Neural progenitor cell (in vitro differentiated cells): ENCODE measurements at places on chromosomes 3 and 15.

DNA sequence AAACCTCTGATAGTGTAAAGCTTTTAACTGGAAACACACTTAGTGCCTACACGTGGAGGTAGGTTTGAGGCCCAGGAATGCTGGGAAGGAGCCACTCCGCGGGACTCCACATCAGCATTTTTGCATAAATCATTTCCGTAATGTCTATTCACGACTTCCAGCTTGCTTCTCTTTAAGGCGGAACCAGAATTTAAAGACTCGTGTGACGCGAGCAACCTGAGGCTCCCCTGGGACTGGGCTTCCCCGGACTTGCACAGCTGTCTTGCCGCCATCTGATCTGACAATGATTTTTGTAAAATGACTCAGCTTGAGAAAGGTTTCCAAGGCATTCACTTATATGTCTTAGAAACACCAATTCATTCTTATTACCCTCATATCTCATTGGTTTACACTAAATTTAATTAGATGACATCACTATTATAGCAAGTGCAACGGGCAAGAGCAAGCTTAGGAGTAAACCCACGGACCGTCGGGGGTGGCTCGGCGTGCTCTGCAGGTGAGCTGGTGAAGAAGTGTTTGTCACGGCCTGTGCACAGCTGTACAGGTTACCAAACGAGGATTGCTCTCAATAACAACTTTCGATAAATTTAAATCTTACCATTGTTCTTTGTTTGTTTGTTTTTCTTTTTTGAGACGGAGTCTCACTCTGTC is 95.2 kb downstream of the CHSY1 start:
- DNase-seq = no peak

- no peak for DNase-seq
Observed at GRCh38 chr3:54818486-54818885, 109.4 kb downstream of the LRTM1 start.

DNA sequence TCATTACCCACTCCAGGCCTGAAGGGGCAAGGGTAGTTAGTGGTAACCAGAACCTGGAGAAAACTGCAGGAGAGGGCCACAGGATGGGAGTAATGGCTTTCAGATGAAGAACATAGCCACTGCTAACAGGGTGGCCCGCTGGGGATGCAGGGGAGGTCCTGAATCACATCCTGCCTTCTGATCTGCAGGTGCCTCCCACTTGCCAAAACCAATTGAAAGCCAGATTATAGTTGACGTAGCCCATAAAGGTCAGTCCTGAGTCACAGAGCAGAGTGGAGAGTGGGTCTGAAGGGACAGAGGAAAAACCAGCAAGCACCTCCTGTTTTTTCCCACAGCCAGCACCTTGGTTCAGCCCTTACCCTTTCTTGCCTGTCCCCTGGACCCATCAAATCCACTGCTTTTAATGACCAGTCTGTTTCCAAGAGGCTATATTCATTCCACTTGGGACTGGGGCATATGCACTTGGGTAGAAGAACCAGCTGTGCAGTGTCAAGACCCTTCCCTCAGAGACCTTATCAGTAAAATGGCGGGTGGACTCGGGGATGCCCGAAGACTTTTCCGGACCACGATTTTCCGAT is 646 bp upstream of the SLC35G2 start:
- DNase-seq = peak; percentile 13

GRCh38 chr3:45793482-45794176 is 2.7 kb downstream of the SLC6A20 start:
- DNase-seq = peak; percentile 49

- peak; percentile 79 for DNase-seq
Observed at GRCh38 chr3:112734736-112735350, 93.9 kb upstream of the CCDC80 start.

DNA sequence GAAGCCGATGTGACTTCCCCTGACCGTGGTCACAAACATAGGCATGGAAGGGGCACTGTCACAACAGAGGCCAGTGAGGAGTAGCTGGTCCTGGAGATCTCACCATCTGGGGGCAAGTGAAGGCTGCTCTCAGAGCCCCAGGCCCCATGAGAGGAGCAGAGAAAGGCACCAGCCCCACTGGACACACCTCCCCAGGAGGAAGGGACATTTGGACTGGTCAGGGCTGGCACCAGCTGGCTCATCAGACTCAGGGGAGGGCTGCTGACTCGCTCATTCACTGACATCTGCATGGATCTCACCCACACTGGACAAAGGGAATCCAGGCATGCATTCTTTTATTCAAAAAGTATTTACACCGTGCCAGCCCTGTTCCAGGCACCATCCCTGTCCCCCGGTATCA is 26.8 kb downstream of the ESYT3 start:
- DNase-seq = no peak

GRCh38 chr3:153165261-153165681 is 3.2 kb downstream of the RAP2B start:
- DNase-seq = no peak

- peak; percentile 71 for DNase-seq
Observed at GRCh38 chr3:31533169-31534064, 692 bp downstream of the STT3B start.

GRCh38 chr15:60973637-60974415 is 255.3 kb downstream of the RORA start:
- DNase-seq = peak; percentile 42

DNA sequence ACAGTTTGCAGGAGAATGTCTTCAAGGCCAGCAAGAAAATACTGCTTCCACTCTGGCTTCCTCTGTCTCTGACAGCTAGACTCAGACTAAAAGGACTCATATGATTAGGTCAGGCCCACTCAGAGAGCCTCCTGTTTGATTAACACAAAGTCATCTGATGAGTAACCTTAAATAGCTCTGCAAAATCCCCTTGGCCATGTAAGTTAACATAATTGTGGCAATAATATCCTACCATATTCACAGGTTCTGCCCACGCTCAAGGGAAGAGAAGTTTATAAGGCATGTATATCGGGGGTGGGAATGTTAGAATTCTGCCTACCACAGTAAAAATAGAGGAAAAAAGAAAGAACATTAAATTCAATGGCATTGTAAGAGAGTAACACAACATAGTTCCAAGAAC is 20.6 kb upstream of the HHATL start:
- no peak for DNase-seq

DNA sequence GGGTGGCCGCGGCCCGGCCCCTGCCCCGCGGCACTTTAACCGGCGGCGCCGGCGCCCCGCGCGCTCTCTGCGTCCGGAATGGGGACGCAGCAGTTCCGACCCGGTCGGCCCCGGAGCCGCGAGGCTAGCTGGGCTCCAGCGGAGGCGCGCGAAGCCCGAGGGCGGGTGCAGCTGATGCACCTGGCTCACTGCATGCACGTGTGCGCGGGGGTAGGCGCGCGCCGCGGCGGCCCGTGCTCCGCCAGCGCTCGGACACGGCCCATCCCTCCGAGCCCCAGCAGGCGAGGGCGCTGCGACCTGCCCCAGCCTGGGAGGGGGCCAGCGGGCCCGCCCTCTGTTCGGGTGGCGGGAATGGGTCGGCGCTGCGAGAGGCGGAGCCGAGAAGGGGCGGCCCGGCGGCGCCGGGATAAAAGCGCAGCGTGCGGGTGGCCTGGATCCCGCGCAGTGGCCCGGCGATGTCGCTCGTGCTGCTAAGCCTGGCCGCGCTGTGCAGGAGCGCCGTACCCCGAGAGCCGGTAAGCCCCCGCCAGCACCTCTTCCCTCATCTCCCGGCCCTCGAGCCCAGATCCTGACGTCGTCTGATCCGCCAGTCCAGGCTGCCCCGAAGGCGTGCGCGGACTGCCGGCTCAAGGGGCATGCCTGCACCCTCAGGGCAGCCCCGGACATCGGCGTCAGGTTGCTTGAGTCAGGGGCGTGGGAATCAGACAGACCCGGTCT is at the start of the genes CHDH and IL17RB:
CHDH (minus strand) TSS at position 286 of the 717 bp plus-strand sequence. CDS start 22,411 bp downstream, outside the sequence.
IL17RB (plus strand) TSS at position 435 of the 717 bp plus-strand sequence; CDS start at position 456, 21 bp downstream.
- DNase-seq = peak; percentile 84

DNA sequence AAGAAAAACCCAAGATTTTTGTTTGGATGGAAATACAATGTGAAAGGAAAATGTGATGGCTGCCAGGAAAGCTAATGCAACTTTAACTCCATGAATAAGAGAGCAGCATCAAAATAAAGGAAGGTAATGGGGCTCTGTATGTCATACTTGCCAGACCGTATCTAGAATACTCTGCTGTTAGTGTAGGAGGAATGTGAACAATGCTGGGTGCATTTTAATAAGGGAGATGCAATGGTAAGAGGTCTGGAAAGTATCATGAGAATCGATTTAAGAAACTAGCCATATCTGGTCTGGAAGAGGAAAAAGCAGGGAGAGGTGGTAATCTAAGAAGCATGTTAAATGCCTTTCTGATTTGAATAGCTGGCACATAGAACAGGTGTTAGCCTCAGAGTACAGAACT is 239.6 kb downstream of the GBE1 start:
- no peak for DNase-seq

GRCh38 chr3:31534065-31534425 is 1.3 kb downstream of the STT3B start:
- no peak for DNase-seq

DNA sequence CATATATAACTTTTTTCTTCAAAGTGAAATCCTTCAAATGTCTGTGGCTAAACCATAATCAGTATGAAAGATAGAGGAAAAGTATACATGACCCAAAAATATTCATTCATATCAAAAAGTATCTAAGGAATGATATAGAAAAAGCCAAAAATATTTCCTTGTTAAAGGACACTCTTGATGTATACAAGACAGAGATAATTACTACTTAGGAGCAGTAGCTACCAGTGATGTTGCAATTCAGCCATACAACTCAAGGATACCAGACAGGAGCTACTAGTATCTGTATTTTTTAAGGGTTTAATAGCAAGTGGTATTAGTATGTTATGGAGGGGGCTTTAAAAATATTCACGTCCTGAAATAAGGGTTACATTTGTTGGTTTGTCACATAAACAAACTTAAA is 37.0 kb downstream of the FBXL22 start:
- no peak for DNase-seq

GRCh38 chr3:139198186-139198585 is 145.6 kb upstream of the MRPS22 start:
- DNase-seq = no peak

GRCh38 chr3:156291272-156292123 is 171.1 kb downstream of the KCNAB1 start:
- peak; percentile 76 for DNase-seq

- no peak for DNase-seq
Observed at GRCh38 chr3:29324180-29324651, 43.3 kb downstream of the RBMS3 start.

GRCh38 chr15:26870346-26870745 is 3.5 kb downstream of the GABRA5 start:
- DNase-seq = no peak

DNA sequence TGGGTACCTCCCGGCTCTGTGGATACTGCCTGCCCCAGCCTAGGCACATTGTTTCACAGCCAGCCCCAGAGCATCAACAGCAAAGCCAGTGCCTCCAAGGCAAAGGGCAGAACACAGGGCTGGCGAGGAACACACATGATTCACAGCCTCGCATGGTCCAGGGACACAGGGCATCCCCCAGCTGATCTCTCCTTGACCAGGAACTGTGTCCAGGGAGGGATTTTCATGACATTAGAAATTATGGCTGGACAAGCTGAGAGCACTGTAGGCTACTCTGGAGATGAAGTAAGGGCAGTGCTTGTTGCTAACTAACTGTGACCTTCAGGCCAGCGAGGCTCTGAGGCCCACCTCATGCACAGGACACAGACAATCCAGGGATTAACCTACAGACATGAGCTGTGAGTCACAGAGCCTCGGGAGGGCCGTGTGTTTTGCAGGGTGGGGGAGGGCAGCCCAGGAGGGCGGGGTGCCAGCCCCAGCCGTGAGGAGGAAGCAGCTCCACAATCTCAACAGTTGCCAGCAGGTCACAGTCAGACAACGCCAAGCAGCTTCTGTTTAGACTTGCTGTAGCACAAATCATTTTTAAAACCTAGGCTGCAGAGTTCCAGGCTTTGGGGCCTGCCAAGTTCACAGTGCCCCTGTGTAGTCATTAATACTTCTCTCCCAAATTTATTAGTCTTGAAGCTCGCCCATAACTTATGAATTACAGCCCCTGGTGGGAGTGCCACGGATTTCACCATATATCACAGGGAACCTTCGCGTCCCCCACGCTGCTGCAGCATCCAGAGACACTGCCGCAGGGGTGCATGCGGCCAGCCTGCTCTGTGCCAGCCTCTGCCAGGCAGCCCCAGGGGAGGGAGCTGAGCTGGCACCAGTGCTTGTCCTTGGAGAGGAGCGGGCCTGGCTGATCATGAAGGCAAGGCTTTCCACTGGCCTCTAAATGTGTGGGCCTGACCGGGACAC is 114.7 kb downstream of the ETFA start:
- no peak for DNase-seq

- no peak for DNase-seq
Observed at GRCh38 chr15:63354821-63355650, 26.6 kb downstream of the CA12 start.

GRCh38 chr3:134369861-134370596 is 4.2 kb downstream of the AMOTL2 start:
- no peak for DNase-seq

- DNase-seq = no peak
Observed at GRCh38 chr3:55675478-55675877, 188.4 kb upstream of the WNT5A start.

GRCh38 chr3:17910922-17911321 is 168.5 kb upstream of the TBC1D5 start:
- DNase-seq = no peak

DNA sequence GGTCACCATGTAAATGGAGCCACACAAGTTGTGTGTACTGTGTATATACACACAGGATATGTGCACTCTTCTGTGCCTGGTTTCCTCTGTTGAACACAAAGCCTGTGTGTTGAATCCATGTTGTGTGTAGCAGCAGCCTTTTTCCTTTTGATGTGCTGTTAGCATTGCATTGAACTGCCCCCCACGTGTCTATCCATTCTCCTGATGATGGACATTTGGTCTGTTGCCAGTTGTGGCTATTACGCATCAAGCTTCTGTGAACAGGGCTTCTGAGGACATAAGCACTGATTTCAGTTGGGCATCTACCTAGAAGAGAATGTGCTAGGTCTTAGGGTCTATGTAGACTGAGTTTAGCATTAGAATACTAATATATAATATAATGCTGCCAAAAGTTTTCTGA is 77.4 kb downstream of the LSM3 start:
- no peak for DNase-seq

DNA sequence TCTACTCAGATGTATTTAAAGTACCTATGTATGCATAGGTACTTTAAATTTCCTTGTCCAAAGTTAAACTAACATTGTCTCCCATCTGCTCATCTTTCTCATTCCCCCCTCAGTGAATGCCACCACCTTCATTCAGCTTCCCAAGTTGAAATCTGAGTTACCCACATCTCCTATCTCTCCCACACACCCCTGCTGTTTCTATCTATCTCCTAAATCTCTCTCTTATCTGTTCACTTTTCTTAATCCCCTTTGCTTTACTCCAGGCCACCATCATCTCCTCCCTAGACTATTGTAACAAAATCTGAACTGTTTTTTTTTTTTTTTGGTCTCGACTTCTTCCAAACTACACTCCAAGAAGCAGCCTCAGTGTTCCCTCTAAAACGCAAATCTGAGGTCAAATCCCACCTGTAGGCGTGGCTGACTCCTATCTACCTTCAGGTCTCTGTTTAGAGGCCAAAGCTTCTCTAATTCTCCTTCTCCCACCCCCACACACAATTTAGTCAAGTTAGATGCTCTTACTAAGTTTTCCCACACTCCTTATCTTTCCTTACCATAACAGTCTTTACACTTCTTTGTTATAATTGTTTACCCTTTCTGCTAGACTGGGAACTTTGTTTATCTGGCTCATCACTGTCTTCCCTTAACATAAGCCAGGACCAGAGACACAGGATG is 3.5 kb upstream of the NEO1 start:
- DNase-seq = no peak

GRCh38 chr15:77874063-77874462 is 203.4 kb downstream of the TBC1D2B start:
- DNase-seq = no peak
